Activated CD4-positive, alpha-beta T cell treated with anti-CD3 and anti-CD28 coated beads, Interleukin-10, Interleukin-2, amounts not matched to agents 100 ng/mL and 50 ng/mL, durations not matched to agents 16 hours and 8 hours (primary cell): ENCODE measurements at places on chromosomes 6 and 20.

GRCh38 chr6:82968708-82969107, 96.9 kb downstream of the UBE3D start:
- no peak for DNase-seq

- no peak for DNase-seq
These were observed 74.2 kb upstream of the DSP start for GRCh38 chr6:7467007-7467897.

DNA sequence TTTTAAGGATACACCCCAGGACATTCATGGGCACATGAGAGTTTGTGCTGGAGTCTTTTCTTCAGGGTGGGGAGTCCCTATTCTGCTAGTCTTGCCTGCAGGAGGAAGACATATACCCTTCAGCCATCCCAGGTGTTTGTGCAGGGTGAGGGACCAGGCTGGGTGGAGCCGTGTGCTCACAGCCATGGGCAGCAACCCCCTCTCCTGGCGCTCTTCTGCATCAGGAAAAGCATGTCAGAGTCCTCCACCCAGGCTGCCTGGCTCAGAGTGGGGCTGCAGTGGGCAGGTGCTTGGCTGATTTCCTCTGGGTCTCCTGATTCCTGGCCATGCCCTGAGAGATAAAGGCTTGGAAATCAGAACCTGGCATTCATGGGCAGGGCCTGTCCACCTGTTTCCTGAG, 22.7 kb upstream of the MLN start:
- DNase-seq: no peak

DNA sequence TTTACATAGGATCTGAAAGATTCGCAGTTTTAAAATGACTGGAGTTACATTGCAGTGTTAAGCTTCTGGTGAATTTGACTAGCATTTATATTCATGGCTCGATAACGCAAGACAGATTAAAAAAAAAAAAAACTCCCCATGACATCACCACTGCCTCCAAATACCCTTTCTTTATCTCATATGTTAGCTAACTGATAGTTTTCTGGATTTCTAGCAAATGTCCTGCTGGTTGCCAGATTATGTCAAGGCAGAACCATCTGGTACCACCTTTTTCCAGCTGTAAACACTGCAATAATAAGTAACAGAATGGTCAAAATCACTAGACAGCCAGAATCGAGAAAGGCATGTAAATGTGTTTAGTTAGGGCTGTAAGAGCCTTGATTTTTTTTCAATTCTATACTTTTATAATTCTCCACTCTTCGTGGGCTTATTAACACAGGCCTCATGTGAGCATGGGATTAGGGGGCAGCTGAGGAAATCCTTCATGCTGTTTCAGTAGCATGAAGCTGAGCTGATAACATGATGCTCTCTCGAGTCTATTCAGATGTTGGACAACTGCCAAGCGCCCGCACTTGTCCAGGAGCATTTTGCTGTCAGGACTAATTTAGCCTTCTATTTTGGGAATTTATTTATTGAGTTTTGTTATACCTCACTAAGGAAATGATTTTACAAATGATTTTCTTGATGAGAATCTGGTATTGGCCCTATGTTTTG, 166.0 kb upstream of the SCGN start:
- no peak for DNase-seq

DNA sequence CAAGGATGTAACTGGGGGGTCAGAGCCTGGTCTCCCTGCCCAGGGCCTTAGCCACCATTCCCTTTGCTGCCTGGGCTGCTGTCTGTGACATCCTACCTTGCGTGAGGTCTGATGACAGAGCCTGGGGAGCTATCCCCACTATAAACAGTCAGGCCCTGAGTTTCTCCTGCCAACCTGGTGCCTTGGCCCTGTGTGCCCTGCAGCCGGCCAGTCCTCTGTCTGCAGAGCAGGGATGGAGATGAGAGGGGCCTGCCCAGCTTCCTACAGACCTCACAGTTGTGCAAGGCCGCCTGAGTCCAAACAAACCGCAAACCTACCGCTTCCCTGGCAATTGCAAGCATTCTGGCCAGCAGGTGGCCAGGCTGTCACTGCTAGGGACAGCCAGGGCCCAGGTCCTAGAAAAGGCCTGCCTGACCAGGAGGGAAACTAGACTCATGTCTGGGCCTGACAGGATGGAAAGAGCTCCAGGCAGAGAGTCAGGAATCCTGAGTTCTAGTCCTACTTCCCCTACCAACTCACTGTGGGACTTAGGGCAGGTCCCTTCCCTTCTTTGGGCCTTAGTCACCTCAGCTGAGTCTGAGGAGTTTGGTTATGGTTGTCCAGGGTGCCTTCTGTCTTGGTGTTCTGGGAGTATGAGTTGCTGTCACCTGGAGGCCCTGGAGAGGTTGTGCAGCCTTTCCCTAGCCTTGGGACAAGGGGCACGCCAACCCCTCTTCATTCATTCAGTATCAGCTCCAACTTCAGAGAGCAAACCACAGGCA, 86.2 kb downstream of the VEGFA start:
- no peak for DNase-seq

- DNase-seq: no peak
These were observed 25.0 kb downstream of the TFAP2A start for GRCh38 chr6:10389739-10390494.

DNA sequence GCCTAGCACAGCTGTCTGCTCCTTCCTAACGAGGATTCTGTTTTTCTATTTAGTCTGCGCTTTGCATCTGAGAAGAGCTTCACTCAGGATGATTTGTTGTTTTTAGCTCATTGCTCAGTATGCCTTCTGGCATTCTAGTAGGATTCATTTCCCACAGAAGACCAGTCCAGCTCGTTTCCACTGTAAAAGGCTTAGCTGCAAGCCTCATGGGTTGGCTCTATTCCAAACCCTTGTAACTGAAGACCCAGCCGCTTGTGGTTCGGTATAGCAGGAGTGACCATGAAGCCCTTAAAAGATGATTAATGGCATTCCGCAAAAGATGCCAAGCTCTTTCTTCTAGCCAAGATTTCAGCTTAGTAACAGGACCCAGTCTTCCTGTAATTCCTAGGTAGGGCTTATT, 7.2 kb downstream of the ADGRF1 start:
- DNase-seq: no peak
